HFF-Myc (cell line): ENCODE measurements at places on chromosomes 12 and 14.

DNA sequence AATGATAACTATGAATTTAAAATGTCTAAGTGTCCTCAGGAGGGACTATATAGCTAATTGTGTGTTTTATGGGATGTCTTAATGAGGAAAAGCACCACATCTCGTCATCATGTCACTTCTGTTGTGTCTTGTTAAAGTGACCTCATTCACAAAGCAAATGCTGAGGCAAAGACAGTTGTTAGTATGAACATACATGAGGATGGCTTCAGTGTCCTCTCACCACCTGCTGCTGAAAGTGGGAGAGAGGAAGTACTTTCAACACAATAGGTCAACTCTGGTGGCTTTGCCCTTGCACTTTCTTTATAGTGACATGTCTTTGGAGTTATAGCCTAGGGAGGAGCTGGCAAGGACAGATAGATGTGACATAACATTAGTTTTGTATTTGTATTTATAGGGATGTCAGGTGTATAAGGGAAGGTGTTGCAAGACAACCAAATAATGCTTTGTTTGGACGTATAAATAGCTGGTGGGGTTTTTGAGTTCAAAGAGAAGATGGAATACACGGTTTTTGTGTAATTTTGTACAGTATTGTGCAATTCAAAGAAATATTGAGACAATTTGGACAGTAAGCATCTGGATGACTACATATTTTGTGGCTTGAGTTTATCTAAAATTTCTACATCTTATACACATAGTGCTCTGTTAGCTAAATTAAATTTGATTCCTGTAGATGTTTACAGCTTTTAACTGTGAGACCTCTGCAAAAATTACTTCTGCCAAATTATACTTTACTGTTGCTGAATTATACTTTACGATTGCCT, 131.7 kb upstream of the ATP2B1 start:
- no peak for DNase-seq

DNA sequence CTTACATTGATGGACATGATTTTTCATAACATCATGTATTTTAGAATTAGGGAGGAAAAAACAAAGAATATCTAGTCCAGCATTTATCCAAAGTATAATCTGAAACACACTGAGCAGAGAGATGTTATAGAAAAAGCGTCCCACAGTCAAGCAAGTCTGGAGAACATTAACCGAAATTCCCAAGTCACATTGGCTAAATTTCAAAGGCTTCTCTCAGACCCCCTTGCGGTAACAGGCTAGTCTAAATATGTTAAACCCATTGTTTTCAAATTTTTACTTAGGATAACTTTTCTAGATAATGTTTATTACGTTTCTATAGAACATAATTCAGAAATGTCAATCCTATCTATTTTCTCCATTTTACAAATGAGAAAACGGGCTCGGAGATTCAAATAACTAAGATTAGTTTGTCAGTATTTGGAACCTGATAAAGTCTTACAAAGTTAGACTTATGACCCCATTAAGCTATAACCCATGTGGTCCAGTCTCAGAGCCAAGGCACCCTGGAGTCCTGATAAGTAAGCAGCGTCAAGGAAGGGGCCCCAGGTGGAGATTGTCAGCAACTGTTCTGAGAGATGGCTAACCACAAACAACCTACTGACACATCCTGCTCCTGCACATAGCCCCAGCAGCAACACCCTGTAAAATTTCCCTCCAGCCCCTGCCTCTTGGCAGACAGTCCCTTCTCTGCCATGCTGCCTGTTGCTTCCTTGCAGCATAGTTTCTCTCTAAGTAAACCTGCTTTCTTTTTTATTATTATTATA, 220.6 kb upstream of the TMEM260 start:
- DNase-seq = no peak

DNA sequence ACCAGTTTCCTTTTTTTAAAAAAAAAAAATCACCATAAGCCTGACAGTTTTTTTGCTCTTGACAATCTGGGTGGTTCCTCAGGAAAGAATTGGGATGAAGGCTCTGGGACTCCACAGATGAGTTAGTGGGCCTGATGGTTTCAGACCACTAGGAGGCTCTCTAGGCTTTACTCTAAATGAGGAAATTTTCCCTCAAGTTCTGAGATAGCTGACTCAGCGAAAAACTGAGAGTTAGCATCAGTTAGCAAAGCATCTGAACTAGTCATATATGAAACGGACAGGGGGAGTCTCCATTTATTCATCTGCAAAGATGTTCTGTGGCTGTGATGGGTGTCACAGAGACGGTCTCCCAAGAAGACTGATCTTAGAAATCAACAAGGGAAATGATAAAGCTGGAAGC, 314.3 kb upstream of the OR4E1 start:
- DNase-seq = no peak

- DNase-seq = no peak
Observed at GRCh38 chr12:2332947-2333346, 280.2 kb downstream of the CACNA1C start.

GRCh38 chr12:93127582-93128331, 198.7 kb upstream of the EEA1 start:
- peak; percentile 80 for DNase-seq

DNA sequence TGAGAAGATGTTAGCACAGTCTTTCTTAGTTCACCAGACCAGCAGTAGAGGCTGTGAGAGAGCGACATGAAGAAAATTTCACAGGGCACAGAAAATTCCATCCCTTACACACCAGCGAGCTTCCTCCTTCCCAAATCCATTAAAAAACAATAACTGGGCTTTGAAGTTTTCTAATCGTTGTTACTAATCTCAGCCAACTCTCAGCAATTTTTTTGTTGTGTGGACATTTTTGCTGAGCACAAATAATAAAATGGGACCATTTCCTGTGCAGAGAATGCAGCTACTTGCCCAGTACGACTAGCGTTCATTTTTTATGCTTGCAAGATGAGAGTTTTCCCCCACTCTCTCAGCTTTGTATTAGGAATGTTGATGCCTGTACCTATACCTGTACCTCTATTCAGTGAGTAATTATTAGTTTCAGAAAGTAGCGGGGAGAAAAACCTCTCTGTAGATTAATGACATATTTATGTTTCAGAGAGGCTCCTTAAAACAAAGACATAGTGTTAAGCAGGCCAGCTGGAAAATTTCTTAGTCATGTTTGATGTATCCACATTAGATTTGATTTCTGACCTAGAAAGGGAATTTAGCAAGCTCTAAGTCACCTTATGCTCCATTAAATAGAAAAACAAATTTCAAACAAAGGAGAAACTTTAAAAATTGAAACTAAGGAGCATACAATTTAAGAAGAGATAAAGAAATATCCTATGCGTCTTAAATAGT, 146.5 kb downstream of the SRGAP1 start:
- no peak for DNase-seq
